Stimulated activated CD8-positive, alpha-beta memory T cell treated with anti-CD3 and anti-CD28 coated beads, Interleukin-15, amount 100 ng/mL, for 4 hours (primary cell): ENCODE measurements at places on chromosomes 12 and 14.

DNA sequence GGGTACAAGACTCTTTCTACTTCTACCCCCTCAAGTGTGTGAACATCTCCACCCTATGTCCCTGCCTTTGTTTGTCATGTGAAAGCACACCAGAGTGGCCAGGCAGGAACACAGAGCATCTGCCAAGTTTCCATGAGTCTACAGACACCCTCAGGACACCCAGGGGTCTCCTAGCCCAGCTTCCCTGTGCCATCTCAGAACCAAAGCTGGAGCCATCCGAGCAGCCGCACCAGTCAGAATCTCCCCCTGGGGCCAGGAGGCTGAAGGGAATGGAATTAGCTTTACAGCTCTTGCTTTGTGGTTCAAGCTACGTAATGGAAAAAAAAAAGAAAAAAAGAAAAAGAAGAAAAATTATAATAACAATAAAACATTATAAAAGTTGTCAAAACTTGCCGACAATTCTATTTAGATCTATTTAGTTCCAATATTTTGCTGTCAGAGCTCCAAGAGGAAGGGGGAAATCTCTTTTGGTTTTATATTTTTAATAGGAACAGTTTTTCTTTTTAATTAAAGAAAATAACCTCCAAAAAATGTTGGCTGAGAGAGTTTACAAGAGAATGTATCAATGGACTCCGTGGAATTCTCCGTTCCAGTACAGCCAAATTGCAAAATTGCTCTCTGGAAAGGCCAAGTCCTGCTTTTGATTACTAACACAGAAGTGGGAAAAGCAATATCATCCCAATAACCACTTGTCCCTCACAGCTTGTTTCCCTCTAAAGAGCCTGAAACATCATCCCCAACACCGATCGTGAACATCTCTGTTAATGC, 37.1 kb downstream of the TBX5 start:
- DNase-seq, result no peak

GRCh38 chr12:20917269-20917668, 106.8 kb downstream of the SLCO1B3 start:
- DNase-seq, result no peak

- DNase-seq, result no peak
Measured at GRCh38 chr12:59742841-59743240, 147.0 kb downstream of the SLC16A7 start.

DNA sequence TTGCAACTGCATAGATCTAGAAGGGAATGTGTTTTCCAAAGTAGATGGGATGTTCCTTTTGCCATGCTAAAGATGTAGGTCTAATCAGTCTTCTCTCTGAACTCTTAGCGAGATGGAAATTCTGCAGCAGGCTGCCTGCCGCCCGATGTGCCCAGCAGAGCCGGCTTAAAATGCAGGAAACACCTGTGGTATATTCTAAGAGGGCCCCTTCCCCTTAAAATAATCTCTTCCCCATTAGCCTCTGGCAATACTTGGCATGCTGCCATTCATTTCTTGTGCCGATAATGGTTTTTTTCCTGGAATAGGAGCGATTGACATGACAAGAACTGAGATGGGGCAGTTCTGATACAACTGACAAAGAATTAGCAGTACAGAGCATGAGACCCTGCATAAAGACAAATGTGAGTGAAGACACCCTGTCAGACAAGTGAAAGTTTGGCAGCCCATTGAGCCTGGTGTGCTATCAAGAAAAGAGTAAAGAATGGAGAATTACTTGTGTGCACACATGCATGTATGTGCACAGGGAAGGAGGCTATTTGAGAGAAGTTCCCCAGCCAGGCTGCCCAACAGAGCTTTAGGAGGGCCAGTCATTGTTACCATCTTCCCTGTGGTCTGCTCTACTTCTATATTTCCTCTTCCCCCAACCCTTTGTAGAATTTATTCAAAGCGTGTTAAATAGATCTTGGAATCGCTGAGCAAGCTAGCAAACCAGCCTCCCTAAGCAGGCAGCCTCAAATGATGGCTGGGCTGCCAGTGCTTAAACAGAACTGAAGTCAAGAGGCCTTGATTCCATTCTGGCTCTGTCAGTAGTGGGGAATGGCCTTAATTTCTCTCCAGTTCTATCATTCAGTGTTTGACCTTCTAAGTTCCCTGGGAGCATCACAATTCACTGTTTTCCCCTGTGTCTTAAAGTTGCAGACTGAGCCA, 29.6 kb upstream of the NTF3 start:
- no peak for DNase-seq

DNA sequence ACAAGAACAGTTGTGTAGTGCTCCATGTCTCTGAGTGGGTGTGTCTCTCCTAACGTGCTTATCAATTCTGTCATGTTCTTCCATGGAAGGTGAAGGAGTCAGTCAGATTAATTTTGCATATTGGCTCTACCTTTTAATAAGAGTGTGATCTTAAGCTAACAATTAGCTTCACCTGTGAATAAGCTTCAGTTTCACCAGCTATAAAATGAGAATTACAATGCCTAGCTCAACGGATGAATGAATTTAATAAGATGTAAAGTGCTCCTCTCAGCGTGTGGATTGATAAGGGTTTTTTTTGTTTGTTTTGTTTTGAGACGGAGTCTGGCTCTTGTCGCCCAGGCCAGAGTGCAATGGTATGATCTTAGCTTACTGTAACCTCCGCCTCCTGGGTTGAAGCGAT, 32.7 kb downstream of the CCDC175 start:
- DNase-seq, result no peak

GRCh38 chr12:89098441-89099112, 253.7 kb downstream of the DUSP6 start:
- no peak for DNase-seq

GRCh38 chr12:51636986-51637385, 46.0 kb downstream of the SCN8A start:
- DNase-seq, result no peak

GRCh38 chr12:57434517-57435223, at the start of gene INHBC:
Gene INHBC, plus strand, starts transcription at chr12:57434784. Its CDS starts 103 bp downstream, at chr12:57434887.
- no peak for DNase-seq

DNA sequence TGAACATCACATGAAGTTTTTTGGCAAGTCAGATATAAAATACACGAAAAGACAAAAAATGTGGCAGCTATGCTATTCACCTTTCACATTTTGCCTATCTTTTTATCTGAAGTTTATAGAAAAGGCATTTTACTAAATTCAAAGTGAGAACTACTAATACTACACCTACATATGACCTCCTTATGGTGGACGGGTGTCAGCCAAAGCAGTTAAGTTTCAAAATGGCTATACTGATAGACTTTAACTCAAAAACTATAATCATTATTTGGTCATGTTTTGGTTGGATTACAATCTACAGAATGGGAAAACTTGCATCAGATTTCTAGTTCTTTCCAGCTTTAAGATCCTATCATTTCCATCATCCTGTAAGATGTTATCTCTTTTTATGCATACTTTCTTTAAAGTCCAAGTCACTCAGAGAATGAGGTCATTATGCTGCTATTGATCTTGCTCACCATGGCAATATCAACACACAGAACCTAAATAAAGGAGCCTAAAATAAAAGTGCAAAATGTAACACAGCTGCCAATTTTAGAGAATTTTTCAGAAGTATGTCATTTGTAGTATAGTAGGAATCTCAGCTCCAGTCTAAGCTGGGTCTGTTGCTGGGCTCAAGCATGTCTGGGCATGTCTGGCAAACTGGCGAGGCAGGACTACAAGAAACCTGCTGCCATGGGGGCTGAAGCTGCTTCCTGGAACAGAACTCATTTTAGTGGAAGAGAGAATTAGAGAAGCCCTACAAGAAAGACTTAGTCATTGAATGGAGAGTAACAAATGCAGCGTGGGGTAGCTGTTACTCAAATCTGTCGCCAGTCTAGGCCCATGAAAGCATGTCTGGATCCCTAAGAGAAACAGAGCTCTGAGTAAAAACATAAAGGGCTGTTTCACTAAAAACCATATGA, 7.6 kb upstream of the AEBP2 start:
- no peak for DNase-seq

DNA sequence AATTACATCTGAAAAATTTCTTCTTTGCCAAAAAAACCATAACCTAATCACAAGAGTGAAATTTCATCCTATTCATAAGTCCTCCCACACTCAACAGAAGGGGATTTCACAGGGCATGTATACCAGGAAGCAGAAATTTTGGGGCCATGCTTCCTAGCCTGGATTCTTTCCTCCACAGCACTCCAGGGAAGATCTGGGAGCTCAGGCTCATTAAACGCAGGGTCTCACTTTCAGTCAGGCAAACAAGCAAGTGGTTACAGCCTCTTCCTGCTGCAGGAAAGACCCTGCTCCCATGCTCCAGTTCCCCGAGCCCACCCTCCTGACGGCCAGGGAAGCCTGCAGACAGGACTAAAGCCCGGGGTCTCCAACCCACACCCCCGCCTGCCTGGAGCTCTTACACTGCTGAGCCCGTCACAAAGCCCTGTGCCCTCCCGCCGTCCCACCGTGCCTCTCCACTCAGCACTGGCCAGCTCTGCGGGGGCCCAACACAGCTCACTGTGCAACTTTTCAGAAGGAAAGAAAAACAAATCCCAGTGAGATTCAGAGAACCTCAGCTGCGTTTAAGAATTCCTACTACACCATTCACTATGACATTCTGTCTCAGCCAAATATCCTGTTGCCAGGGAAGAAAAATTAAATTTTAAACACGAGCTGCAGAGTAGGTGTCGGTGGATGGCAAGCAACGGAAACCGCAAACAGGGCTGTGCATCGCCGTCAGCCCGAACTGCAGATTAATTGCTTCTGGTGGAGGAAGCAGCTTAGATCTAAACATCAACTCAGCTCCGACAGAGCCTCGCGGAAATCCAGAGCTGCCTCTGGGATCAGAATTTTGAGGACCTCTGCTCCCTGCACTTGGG, 106.7 kb upstream of the SFSWAP start:
- no peak for DNase-seq

GRCh38 chr12:60494244-60494643, 898.4 kb downstream of the SLC16A7 start:
- no peak for DNase-seq

GRCh38 chr14:74456684-74457564, 30.9 kb upstream of the SYNDIG1L start:
- DNase-seq, result no peak

DNA sequence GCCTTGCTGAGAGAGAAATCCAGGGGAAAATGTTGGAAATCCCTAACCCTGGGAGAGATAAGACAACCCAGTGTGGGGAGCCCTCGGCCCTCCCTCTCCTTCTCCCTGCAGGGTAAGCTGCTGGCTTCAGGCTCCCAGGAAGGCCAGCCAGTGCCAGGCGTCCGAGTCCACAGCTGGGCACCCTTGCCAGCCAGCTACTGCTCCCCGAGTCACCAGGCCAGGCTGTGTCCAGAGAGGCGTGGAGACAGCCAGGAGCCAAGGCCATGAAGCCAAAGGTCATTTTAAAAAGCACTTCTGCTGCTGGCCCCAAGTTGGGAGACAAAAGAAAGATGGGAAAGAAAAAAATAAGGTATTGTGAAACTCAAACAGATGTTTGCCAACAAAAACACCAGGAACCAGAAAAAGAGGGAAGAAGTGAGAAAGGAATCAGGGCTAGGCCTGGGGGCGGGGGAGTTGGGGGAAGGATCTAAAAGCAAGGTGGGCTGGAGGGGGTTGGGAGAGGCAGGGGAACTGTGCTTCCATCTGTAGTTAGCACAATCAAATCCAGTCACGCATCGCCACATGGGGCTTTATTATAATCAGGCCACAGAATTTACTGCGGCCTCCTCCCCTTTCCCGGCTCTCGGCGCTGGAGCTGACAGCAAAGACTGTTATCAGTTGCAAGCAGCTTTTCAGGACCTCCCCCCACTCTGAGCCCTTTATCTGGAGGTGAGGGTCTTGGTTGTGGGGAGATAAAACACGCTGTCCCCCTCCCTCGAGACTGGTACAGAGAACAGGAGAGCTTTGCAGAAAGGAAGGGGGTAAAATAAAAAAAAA, 33.5 kb downstream of the RBM19 start:
- DNase-seq, result no peak

GRCh38 chr12:47370421-47370820, 290.7 kb upstream of the AMIGO2 start:
- DNase-seq, result no peak

GRCh38 chr12:41213107-41213506, 25.0 kb downstream of the PDZRN4 start:
- DNase-seq, result no peak

DNA sequence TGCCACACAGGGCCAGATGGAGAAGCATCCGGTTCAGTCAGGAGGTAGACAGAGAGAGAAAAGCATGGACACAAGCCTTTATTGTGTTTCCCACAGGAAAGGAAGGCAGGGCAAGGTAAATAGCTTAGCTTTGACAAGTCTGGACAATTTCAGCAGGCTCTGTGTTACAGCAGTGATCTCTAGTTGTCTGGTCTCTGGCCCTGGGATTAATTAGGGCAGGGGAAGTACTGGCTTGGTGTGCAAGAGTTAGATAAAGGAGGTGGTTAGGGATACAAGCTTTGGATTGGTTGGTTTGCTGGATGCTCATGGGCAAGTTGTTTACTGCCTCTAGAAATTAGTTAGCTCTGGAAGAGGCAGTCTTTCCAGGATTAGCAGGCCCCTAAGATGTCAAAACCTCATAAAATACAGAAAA, 15.1 kb upstream of the NGDN start:
- DNase-seq, result no peak

- no peak for DNase-seq
Measured at GRCh38 chr14:88203291-88203690, 119.8 kb downstream of the KCNK10 start.

DNA sequence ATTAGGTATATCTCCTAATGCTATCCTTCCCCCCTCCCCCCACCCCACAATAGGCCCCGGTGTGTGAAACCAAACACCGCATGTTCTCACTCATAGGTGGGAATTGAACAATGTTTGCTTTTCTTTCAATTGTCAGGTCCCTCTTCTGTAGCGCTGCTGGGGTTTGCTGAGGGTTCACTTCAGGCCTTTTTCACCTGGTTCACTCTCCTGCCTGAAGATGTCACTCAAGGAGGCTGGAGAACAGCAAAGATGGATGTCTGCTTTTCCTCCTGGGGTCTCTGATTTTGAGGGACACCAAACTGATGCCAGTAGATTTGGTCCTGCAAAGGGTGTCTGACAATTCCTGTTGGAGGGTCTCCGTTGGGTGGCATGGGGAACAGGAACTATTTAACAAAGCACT, 35.8 kb downstream of the KLRK1 start:
- no peak for DNase-seq

DNA sequence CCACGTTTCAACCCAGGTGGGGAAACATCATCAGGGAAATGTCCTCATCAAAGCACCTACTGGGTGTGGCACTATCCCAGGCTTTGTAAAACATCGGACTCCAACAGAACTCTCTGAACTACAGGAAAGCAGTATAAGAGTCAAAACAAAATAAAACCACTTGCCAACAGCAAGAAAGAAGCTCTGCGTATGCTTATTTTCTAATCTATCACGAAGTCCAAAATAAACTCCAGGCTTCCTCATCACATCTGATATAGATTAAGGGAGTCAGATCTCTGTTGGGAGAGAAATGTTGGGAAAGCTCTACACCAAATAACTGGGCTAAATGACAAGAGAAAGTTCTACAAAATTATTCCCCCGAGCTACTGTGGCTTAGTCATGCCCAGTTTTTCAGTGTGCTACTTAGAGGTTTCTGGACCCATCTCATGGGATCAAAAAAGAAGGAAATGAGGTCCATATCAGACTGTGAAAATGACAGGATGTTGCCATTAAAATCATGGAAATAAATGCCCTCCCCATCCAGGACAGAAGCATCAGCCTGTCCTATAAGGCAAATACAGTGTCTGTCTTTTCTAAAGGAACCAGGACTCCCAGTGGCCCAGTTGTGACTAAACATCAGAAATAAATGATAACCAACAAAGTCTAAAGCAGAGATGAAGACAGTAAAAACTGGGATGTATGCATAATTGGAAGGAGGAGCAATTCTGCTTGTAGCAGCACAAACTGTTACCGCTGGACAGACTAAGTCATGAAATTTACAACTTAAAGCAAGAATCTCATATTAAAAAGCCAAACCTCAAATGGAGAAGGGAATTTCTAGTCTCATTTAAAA, 149.5 kb downstream of the STXBP6 start:
- DNase-seq, result no peak
